CD4-positive, alpha-beta T cell treated with Interferon alpha-2 for 1 hour (primary cell): ENCODE measurements at places on chromosomes 5 and 9.

GRCh38 chr5:152686931-152687330, 281.9 kb upstream of the NMUR2 start:
- DNase-seq, result no peak

DNA sequence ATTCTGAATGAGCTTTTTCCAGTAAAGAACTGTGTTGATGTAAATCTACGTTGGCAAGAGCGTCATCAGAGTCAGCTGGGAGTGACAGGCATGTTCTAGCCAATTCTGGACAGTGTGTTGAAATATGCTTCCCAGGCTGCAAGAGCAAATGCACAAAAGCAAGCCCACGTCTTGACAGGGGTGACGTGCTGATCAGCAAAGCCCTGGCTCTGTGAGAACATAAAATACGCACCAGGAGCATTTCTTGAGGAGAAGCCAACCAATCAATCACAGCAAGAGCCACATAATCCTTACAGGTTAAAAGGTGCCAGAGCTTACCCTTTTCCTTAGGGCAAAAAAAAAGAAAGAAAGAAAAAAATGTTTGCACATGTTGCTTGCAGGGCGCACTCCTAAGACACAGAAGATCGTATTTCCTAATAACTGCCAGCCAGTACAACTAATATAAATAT, 148.1 kb downstream of the PDE4D start:
- DNase-seq, result no peak

GRCh38 chr5:141560725-141561483, 57.9 kb downstream of the DIAPH1 start:
- no peak for DNase-seq

DNA sequence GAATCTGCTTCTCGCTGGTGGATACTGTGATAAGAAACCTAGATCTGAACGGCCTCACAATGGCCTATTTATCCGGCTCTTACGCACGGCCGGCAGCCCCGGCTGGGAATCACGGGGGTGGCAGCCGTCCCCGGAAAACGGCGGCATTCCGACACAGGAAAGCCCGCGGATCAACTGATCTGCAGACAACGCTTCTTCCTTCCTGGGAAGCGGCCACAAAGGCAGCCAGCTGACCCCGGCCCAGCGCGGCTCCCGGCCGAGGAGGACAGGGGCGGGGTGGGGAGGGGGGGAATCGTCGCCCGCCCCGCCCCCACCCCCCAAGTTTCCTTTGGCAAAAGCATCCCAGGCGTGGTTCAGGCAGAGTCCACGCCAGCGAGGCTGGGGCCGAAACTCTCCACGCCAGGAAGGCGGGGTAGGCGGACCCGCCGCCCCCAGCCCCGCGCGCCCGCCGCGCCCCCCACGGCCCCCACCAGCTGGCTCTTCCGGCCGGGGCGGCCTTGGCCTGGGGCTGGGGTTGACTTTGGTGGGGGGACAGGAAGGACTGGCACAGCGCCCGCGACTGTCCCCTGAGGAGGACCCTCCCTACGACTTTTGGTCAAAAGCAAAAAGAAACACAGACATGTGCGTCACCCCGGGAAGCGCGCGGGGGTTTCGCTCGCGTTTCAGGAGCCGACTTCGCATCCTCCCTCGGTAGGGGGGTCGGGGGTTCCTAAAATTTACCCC, 247.7 kb upstream of the ANKRD55 start:
- DNase-seq, result peak; percentile 39

GRCh38 chr9:126116351-126117157, 210.1 kb upstream of the MVB12B start:
- no peak for DNase-seq
